ENCODE measurements at places on chromosomes 3 and 15. TPM values are rescaled to one million over a fixed set of nuclear protein-coding genes. Genes with fewer than 3 reads are reported as not detected.

Gene PARP6
- 33.9 TPM for total RNA-seq

Gene CCR3
- 0.22 TPM for total RNA-seq

Gene CLRN1
- total RNA-seq = not detected

Gene NMNAT3
- 6.6 TPM for total RNA-seq

Gene CCR8
- not detected for total RNA-seq

Gene LRRIQ4
- not detected for total RNA-seq

Gene LMAN1L
- not detected for total RNA-seq

Gene ZNF80
- total RNA-seq = not detected

Gene GHSR
- not detected for total RNA-seq

Gene GREM1
- 0.24 TPM for total RNA-seq

Gene CHRFAM7A
- 1.6 TPM for total RNA-seq

Gene DPPA2
- total RNA-seq = not detected

Gene PLD1
- total RNA-seq = 62.1 TPM

Gene GPR156
- not detected for total RNA-seq

Gene RTP4
- total RNA-seq = 4.0 TPM

Gene TAGLN3
- 2.9 TPM for total RNA-seq

Gene CSPG4
- 0.95 TPM for total RNA-seq

Gene ZNF621
- 6.7 TPM for total RNA-seq

Gene ACKR2
- 0.83 TPM for total RNA-seq

Gene SPATA12
- total RNA-seq = not detected

Gene TNFSF10
- total RNA-seq = 2.6 TPM

Gene UCN2
- total RNA-seq = not detected
